ENCODE measurements at places on chromosomes 12 and 14.

DNA sequence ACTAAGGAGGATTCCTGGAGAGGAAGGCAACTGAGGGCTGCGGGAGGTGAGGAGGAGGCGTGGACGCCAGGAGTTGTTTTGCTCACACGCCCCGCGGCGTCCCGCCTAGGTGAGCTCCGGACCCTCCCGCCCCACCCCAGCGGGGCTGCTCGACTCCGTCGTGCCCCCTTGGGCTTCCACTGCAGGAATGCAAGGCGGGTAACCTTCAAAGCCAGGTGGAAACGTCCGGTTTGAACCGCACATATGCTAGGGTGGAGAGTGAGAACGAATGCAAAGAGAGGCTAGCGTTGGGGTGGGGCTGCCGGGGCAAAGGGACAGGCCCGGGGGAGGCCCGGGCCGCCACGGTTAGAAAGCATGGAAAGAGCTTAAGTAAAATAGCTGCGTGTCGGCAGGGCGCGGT lies 5.4 kb upstream of the DPPA3 start:
- H3K36me3 ChIP-seq = no peaks in the 10 kb centered on the region
- H3K27ac ChIP-seq = no peak overlapping the region
- no peak for DNase-seq

DNA sequence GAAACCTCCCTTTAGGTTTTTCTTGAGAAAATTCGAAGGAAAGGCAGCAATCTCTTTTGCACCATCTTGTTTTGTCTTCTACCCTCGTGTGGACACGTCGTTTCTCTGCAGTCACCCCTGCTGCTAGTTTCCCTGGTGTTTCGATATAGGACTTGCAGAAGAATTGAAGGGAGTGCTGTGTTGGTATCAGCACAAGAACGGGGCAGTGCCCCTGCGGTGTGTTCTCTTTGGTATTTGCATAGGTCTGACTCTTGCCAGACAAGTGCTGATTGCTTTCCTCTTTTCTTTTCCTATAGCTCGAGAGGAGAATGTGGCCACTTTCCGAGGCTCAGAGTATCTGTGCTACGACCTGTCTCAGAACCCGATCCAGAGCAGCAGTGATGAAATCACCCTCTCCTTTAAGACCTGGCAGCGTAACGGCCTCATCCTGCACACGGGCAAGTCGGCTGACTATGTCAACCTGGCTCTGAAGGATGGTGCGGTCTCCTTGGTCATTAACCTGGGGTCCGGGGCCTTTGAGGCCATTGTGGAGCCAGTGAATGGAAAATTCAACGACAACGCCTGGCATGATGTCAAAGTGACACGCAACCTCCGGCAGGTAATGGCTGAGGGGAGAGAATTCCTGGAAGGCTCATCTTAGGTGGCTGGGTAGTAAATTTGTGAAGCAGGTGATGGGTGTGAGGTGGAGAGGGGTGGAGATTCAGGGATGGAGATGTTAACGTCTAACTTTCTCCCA lies 474.8 kb downstream of the NRXN3 start:
- DNase-seq = no peak
- H3K36me3 ChIP-seq = no peaks in the 10 kb centered on the region
- H3K27ac ChIP-seq = no peak overlapping the region
- H3K4me1 ChIP-seq = no peaks in the 10 kb centered on the region

DNA sequence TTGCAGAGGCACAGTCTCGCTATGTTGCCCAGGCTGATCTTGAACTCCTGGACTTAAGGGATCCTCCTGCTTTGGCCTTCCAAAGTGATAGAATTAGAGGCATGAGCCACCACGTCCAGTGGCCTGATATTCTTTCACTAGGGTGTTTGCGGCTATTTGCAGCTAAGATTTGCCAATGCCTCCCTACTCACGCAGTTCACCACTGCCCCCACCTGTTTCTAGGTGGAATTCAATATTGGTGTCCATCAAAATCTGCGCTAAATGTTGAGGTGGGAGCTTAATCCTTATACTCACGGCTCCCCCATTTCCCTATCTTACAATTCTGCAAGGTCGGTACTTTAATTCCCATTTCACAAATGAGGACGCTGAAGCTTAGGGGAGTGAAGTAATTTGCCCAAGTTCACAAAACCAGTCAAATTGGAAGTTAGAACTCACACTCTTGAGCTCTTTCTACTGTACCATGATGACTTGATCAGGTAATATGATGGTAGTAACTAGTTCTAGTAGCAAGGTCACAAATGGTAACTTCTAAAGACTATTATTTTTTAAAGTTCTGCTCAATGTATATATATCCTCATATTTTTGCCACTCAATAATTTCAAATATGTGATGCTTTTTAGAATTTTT lies 22.1 kb upstream of the LRRC9 start:
- H3K4me1 ChIP-seq = no peaks in the 10 kb centered on the region
- H3K27ac ChIP-seq = no peak overlapping the region
- DNase-seq = no peak
- no peak overlapping the region for H3K4me3 ChIP-seq

GRCh38 chr14:96829791-96830190 lies 32.6 kb downstream of the VRK1 start:
- H3K27me3 ChIP-seq = no peaks in the 10 kb centered on the region
- peaks cover 6% of the 10 kb centered on the region for H3K36me3 ChIP-seq
- H3K4me3 ChIP-seq = no peak overlapping the region
- H3K27ac ChIP-seq = no peak overlapping the region

DNA sequence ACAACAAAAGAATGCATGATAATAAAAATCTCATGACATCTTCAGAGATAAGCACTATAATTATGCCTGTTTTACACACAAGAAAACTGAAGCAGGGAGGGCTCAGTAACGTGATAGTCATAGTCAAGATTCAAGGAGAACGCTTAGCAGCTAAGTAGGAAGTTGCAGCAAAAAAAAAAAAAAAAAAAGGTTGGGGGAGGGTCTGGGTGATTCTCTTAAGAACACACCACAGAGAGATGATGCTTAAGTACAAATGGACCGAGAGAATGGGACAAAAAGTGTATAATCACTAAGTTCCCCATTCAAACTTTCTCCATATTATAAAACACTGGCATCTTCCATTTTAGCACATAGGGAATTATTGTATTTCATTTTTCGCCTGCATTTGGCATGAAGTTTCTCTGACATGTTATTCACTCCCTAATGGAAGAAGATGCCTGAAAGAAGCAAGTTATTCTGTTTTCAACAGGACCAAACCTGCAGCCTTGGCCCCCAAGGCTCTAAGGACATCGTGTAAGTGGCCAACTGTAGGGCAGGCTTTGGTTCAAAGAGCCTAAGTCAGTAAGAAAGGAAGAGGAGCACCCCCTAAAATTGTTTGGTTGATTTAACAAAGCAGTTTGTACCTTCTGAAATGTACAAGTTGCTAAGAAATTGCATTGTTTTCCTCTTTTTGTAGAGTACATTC lies 142.9 kb upstream of the TMPO start:
- peaks cover 43% of the 10 kb centered on the region for H3K27me3 ChIP-seq
- DNase-seq = no peak
- H3K36me3 ChIP-seq = no peaks in the 10 kb centered on the region
- no peak overlapping the region for H3K4me3 ChIP-seq

GRCh38 chr12:91993287-91994017 lies 152.2 kb downstream of the BTG1 start:
- H3K4me1 ChIP-seq = no peaks in the 10 kb centered on the region
- no peak overlapping the region for H3K27ac ChIP-seq
- no peak overlapping the region for H3K4me3 ChIP-seq

- no peaks in the 10 kb centered on the region for H3K27me3 ChIP-seq
- H3K36me3 ChIP-seq = peaks cover 62% of the 10 kb centered on the region
- H3K4me1 ChIP-seq = peaks cover 7% of the 10 kb centered on the region
- no peak overlapping the region for H3K4me3 ChIP-seq
- no peak overlapping the region for H3K27ac ChIP-seq
- DNase-seq = no peak
Observed at GRCh38 chr12:125105600-125105999, 40.4 kb downstream of the AACS start.
